ENCODE measurements at places on chromosomes 6 and 20. TPM values are rescaled to one million over a fixed set of nuclear protein-coding genes. Genes with fewer than 3 reads are reported as not detected.

Gene SPACA1
- not detected for total RNA-seq

Gene ATP5F1E
- 46.4 TPM for total RNA-seq

DNA sequence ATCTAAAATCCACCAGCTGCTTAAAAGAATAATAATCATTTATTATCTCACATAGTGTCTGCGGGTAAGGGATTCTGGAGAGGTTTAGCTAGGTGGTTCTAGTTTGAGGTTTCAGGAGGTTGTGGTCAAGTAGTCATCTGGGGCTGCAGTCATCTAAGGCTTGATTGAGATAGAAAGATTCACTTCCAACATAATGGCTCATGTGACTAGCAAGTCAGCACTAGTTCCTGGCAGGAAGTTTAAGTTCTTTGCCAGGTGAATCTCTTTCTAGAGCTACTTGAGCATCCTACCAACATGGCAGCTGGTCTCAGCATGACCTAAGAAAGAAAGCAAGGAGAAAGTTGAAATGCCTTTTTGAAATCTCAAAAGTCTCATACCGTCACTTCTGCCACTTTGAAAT is 128.8 kb downstream of the EDN1 start:
- DNase-seq = no peak

Gene CNKSR3
- total RNA-seq = 5.2 TPM

Gene VPS16
- 27.7 TPM for total RNA-seq

GRCh38 chr6:56364827-56365339 is 117.5 kb upstream of the COL21A1 start:
- no peak for DNase-seq

Gene TXLNB
- 1.4 TPM for total RNA-seq

- DNase-seq = no peak
Observed at GRCh38 chr6:1315560-1316386, 3.9 kb downstream of the FOXQ1 start.

Gene TSHZ2
- 83.5 TPM for total RNA-seq

Gene ENPP4
- total RNA-seq = 20.2 TPM
